Activated CD4-positive, alpha-beta T cell treated with anti-CD3 and anti-CD28 coated beads, Interleukin-2, amount 50 U/mL, for 4 hours (primary cell): ENCODE measurements at places on chromosomes 13 and 19.

- no peak for DNase-seq
Observed at GRCh38 chr13:50357136-50357535, 341.9 kb downstream of the KCNRG start.

DNA sequence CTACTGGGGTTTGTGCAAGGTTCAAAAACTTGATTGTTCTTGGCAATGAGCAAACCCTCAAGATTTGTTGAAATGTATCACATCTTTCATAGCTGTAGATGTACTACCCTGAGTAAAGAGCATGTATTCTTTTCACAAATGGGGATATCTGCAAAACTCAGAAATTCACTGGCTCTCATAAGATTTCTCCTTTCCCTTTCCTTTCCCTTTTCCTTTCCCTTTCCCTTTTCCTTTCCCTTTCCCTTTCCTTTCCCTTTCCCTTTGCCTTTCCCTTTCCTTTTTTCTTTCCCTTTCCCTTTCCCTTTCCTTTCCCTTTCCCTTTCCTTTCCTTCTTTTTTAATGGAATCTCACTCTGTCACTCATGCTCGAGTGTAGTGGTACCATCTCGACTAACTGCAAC, 69.1 kb downstream of the FNDC3A start:
- no peak for DNase-seq

- no peak for DNase-seq
Observed at GRCh38 chr13:102862624-102863210, 16.9 kb downstream of the ERCC5 start.

DNA sequence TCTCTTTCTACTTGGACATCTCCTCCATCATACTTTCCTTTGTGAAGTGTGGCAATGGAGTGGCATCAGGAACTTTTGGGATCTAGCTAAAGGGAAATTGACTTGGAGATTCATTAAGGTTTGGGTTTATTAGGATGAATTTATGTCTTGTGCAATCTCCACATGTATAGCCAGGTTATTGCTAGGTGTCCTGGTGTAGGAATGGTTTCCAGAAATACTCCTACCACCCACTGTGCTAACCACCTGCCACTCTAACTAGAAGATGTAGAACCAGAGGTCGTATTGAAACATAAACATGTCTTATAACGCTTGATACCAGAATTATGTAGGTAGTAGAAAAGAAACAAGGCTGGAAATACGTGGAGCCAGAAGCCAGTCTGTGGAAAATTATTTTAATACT, 38.1 kb upstream of the MED4 start:
- no peak for DNase-seq

- no peak for DNase-seq
Observed at GRCh38 chr19:19026299-19026971, 6.9 kb downstream of the SUGP2 start.
